Stimulated activated CD8-positive, alpha-beta memory T cell treated with anti-CD3 and anti-CD28 coated beads, Interleukin-2, amount 100 ng/mL, for 1 hour (primary cell): ENCODE measurements at places on chromosomes 5 and 9.

DNA sequence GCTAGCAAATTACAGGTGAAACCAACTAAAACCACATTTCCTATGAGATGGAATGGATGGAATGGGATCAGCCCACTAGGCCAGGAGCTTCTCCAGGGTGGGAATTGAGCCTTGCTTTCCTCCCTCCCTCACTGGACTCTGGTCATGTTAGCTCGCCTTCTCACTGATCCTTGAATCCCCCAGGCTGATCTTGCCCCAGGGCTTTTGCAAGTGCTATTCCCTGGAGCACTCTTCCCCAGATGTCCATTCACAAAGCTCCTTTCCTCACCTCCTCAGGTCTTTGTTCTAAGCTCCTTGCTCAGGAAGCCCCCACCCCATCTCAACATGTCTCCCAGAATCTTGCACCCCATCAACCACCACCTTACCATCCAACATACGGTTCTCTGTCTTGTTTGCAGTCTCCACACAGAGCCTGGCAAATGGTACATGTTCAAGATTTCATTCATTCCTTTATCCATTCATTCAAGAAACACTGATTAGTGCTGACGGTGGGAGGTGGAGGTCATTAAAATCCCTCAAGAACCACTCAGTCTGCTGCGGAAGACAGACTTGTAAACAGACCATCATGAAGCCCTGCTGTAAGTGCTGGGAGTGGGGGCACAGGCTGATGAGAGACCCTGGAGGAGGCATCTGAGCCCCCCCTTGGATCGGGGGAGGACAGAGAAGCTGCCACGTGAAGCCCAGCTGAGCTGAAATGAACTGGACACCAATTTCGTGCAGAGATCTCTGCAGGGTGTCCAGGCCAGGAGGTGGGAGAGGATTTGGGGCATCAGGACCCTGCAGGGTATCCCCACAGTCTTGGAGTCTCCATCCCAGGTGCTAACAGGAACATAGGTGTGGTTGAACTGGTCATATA is 141.7 kb downstream of the BARX1 start:
- DNase-seq = no peak

- DNase-seq = no peak
Observed at GRCh38 chr5:54186108-54186507, 124.3 kb downstream of the ARL15 start.

- DNase-seq = no peak
Observed at GRCh38 chr5:75512383-75513074, 838 bp downstream of the POLK start.

DNA sequence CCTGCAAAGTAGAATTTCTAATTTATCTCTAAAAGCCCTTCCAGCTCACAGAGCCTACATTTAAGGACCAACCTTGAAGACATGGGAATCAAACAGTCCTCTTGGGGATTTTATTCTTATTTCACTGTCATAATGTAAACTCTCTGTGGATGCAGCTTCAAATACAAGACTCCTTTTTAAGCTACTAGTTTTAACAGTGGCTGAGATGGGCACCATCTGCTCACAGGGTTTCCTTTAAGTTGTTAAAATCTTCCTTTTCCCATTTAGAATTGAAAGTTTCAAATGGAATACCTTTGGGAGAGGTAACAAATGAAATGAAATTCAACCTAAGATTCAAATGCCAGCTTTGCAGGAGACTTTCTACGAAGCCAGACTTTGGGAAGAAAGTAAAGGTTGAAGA is 243.7 kb downstream of the GLIS3 start:
- DNase-seq = no peak

DNA sequence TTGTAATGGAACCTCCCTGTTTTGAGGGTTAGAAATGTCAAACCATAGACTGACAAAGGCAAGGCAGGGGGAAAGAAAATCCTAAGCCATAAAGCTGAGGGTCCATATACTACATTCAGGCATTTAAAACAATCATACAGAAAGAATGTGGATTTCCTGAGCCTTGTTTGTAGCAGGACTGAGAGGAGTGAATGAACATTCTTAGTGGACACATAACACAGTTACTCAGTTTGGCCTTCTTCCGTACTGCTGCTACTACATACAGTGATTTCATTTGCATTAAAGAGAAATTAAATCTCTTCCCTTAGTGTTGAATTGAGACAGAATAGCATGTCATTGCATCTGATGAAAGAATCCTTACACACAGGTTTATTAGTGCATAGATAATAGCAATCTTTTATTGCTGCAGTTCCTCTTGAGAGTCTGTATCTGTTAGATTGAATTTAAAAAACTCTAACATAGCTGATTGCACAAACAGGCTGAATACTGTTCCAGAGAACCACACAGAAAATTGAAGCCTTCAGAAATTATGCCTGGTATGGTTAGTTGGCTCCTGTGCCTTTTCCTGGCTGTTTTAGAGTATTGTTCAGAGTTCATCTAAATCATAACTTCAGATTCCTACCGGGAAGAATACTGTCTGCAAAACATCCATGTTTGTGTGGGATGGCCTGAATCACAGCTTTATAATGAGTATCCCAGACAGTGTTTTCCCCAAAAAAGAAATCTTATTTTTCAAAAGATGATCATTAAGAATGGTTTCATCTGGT is 2.0 kb upstream of the MTX3 start:
- no peak for DNase-seq

GRCh38 chr5:9865574-9865973 is 235.4 kb upstream of the TAS2R1 start:
- no peak for DNase-seq

DNA sequence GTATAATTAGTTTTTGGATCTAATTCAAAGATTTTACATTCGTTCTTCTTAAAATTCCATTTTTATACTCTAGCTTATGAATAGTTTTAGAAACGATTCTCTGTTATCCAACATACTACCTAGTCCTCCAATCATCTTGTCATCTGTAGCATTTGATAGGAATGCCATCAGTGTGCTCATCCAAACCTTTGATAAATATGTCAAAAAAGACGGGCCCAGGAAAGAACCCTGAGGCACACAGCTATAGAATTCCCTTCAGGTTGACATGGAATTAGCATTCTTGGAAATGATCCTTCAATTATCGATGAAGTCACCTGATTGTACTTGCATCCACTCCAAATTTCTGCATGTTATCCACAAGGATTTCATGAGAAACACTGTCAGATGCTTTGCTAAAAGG is 64.8 kb upstream of the EFNA5 start:
- no peak for DNase-seq

GRCh38 chr9:24293386-24293785 is 252.3 kb downstream of the IZUMO3 start:
- DNase-seq = no peak

DNA sequence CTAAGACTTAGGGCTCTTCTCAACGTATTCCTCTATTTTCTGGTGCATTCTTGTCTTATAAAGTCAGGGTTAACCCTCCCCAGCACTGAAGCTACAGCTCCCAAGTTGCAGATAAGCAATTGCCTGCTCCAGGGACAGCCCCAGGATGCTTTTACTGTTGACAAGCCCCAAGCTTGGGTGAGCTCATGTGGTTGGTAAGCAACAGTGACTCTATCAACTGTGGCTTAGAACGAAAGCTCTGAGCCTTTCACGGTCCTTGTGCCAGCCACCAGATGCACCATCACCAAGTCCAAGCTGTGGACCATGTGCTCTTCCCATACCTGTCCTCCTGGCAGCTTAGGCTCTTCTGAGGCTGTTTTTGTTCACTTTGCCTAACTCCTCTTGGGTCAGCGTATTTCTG is 13.5 kb downstream of the ADRB2 start:
- DNase-seq = no peak

- peak; percentile 22 for DNase-seq
Observed at GRCh38 chr5:67166460-67167285, 29.9 kb downstream of the CD180 start.

DNA sequence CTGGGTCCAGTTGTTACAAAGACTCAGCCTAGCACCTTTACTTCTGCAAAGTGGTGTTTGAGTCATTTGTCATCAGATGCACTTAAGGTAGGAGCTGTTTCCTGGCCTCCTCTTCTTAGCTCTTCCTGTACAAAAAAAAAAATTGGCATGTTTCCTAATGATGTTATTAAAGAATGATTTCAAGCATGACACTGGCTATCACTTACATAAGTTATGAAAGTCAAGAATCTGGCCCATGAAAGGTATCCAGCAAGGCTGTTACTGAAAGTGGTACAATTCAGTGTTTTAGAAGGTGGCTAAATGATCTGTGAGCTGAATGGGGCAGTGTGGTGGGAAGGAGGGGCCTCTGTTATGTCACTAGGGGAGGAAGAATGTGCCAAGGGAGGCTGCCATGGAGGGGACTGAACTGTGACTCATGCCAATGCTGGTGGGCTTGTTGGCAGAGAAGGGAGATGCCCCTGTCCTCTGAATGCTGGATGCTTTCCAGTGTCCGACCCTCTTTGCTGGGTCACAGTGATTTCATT is 175.1 kb upstream of the MAP1B start:
- DNase-seq = no peak

GRCh38 chr5:154363411-154363810 is 82.4 kb upstream of the SAP30L start:
- DNase-seq = no peak

DNA sequence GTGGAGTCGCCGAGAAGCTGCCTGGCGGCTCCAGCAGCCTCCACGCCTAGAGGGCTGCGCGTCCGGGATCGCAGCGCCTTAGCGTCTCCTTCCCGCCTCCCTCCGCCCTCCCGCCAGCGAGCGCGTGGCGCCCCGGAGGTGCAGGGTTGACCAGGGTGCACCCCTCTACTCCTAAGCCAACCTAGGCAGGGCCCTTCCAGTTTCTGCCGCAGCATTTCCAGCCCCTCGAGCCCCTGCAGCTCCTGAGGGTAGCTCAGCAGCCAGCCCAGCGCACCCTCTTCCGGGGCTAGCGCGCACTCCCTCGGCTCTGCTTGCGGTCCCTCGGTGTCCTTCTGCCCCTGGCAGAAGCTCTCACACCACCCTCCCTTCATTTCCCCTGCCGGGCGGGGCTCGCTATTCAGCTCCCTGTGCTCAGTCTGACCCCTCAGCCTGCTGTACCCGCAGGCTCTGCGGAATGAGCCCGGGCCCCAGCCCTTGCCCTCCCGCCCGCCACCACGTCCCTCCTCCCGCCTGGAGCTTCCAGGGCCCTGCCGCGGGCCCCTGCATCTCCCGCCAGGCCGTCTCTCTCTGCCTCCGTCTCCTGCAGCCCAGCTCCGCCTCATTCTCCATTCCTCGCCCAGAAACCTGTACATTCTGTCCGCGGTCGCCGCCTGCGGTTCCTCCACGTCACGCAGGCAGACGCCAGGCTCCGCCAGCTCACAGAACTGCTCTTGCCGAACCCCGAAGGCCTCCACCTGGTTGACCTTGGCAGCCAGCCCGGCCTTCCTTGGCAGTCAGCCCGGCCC is 61.8 kb downstream of the SPATA31C2 start:
- no peak for DNase-seq

DNA sequence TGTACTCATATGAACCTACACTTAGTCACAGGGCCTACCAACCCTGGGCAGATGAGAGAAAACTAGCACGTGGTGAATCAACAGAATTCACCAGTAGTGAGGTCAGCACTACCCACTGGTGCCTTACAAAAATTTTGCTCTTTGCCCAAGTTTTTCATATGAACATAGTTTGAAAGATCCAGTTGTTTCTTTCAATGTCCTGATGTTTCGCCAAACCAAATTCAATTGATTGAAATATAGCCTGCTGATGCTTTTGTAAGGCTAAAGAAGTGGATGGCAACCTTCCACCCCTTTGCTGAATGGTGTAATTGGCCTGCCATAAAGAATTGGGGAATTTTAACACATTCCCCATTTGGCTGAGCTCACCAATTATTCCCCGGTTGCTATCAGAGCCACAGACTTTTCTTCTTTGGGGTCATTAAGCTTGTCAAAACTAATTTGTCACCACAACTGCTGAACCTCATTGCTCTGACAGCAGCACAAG is 339.2 kb downstream of the GLIS3 start:
- DNase-seq = no peak

DNA sequence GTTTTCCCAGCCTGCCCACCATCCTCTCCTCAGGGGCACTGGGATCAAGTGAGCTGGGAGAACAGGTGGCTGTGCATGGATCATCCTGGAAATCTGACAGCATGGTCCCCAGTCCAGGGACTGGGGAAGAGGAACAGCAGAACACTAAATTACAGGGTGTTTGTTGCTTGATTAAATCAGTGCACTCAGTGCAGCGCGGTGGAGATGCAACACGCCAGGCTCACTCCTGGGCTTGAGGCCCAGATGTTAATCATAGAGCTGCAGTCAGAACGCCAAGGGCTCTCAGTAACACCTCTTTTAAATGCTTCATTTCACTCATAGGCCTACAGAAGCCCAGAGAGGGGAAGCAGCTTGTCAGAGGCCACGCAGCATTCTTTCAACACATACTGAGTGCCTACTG is 14.2 kb upstream of the LARP1 start:
- no peak for DNase-seq

DNA sequence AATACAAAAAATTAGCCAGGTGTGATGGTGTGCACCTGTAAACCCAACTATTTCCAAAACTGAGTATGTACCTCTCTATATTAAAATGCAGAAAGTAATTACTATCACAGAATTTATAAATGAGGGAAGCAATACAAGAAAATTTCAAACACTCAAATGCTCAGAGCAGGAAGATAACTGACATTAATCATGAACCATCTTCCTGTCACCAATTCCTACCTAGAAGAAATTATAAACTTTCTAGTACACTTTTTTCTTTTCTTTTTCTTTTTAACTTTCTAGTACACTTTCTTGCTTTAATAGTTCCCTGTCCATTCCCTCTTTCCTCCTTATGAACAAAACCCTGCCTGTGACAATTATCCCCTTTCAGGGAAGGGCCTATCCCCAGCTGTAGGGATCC is 106.8 kb downstream of the MED27 start:
- no peak for DNase-seq

- no peak for DNase-seq
Observed at GRCh38 chr9:96493757-96494156, 43.8 kb downstream of the HABP4 start.

GRCh38 chr9:124613849-124614248 is 106.7 kb upstream of the NR5A1 start:
- no peak for DNase-seq

DNA sequence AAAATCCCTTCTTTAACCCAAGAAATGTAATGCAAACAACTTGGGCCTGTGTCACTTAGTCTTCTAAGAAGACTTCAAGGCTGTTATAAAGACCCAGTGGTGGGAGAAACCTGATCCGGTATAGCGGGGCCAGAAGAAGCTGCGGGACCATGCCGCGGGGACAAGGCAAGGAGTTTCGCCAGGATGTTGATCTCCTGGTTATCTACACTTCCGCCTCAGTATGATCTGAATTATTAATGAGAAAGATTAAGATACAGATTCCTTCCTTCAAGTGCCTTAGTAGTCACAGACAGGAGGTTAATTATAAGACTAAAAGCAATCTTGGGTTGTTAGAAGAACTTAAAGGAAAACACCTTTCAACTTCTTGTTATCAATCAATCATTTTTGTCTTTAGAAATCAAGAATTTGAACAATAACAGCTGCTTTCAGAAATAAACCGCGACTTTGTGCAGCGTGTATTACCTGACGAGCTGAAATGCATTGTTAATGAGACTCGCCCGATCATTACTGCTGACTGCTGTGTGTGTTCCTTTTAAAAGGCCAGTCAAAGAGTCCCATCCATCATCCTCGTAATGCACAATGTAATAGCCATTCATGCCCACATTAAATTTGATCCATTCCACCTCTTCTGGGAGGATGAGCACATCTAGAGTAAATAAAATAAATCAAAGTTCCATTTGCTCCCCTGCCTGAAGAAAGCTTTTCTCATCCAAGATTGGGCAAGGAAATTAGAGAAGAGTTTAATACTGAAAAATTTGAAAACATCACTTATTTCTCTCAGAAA is 22.2 kb downstream of the ERAP1 start:
- no peak for DNase-seq
